Smooth muscle cell of the umbilical artery (primary cell): ENCODE measurements at places on chromosomes 5 and 9. TPM values are rescaled to one million over a fixed set of nuclear protein-coding genes. Genes with fewer than 3 reads are reported as not detected.

Gene SPATA31C1
- not detected in 2 replicates for total RNA-seq

Gene RBM22
- 23.2 and 29.2 TPM in 2 replicates for total RNA-seq

Gene ORM1
- total RNA-seq = not detected in 2 replicates

Gene SLC6A18
- total RNA-seq = not detected in 2 replicates

Gene SLCO6A1
- total RNA-seq = not detected in 2 replicates

Gene UGT3A1
- not detected in 2 replicates for total RNA-seq

Gene DELE1
- total RNA-seq = 37.1 and 43.3 TPM in 2 replicates
